ENCODE measurements at places on chromosomes 5 and 9.

GRCh38 chr5:128470663-128471062, 67.4 kb downstream of the FBN2 start:
- no peak for DNase-seq

GRCh38 chr9:110175275-110175968, 32.5 kb downstream of the C9orf152 start:
- DNase-seq: no peak

GRCh38 chr5:174231956-174232487, 186.5 kb downstream of the NSG2 start:
- no peak for DNase-seq

DNA sequence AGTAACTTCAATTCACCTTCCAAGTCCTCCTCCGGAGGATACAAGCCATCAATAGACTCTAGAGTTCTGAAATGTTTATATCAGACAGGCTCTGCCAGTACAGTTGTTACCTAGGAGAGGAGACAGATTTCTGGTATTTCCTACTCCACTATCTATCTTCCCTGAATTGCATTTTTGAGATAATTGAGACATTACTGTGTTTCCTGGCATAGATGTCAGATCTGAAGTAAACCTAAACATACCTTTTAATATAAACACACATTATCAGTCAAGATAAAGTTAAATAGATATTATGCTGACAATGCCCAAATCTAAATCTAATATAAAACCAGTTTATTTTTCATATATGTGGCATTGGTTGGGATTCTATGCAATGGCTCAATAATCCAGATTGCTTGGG, 8.2 kb upstream of the TYRP1 start:
- no peak for DNase-seq

DNA sequence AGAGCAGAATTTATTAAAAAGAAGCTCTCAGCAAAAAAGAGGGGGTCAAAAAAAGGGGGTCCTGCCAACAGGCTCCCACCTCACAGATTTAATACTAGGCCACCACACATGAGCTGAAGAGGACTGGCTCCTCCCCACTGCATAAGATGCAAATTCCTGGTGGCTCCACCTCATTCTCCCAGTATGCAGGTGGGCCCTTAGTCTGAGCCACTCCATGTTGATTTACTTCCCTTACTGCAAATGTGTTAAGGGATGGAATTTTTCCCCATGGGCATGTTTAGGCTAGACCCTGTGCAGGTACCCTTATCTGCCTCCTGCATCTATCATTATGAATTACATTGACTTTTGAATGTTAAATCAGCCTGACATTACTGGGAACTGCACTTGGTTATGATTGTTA, 82.9 kb downstream of the ISOC1 start:
- no peak for DNase-seq

- no peak for DNase-seq
These were observed 23.4 kb downstream of the UBLCP1 start for GRCh38 chr5:159286420-159287035.

DNA sequence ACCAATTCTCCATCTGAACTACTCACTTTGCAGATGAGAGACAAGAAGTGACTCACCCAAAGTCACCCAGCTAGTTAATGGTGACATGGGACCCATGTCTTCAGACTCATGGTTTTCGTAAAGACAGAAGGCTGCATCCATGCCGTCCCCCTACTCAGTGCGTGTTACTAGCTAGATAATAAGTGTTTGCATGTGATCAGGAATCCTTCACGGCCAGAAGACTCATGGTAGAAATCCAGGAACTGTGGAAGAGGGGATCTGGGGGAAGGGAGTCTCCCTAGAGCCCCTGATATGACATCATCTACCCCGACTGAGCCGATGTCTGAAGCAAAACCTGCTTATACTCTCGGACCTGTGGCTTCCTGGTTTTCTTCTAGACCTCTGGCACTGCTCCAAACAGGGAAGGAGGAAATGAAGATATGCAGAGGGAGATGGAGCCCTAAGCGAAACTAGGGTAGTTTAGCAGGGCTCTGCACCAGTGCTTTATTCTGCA, 3.3 kb downstream of the RNF183 start:
- DNase-seq: no peak

GRCh38 chr9:19163631-19164030, 36.3 kb upstream of the PLIN2 start:
- DNase-seq: no peak

GRCh38 chr5:87030699-87031098, 237.0 kb upstream of the RASA1 start:
- DNase-seq: no peak

DNA sequence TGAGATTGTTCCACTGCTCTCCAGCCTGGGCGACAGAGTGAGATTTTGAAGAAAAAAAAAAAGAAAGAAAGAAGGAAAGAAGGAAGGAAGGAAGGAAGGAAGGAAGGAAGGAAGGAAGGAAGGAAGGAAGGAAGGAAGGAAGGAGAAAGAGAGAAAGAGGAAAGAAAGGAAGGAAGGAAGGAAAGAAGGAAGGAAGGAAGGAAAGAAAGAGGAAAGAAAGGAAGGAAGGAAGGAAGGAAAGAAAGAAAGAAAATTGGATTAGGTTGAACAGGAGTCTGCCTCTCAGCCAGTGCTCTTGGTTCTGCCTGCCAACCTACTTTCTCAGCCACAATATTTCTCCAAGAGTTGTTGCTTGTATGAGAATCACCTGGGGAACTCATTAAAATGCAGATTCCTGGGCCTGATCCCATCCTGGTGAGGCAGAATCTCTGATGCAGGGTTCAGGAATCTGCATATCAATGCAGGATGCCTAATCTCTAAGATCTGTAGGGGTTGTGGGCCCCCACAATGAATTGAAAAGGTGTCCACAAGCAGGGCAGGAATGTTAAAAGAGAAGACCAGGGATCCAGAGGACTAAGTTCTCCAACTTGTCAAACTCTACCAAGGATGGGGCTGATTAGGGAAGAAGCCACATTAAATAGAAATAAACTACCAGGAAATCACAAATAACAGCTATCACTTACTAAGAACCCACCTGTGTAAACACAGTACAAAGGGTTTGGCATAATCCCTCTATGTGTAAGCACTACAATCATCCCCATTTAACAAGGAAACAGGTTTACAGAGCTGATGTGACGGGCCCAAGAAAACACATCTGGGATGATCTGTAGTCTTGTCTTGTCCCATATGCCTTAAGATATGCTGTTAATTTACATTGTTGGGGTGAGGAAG, 23.4 kb upstream of the GALNT10 start:
- DNase-seq: no peak

GRCh38 chr5:43889233-43889632, 286.3 kb downstream of the NNT start:
- DNase-seq: no peak

DNA sequence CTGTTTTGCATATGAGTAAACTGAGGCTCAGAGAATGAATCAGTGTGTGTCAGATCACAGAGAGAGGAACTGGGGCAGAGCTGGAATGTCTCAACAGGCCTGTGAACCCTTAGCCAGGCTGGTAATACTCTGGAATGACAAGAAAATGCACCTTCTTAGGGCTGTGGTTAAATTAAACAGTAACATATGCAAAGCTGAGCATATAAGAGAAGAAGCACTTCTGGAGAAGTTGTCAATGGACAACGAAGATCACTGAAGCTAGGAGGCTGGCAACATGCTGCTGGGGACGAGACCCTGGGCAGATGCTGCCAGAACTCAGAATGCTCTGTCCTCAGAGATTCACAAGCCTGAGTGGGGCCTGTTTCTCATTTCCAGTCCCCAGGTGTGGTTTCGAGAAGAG, 64.6 kb upstream of the EPB41L4B start:
- no peak for DNase-seq

GRCh38 chr5:15550502-15551112, 50.6 kb downstream of the FBXL7 start:
- DNase-seq: no peak

- DNase-seq: no peak
These were observed 117.0 kb upstream of the NR5A1 start for GRCh38 chr9:124623966-124624734.

GRCh38 chr9:21656776-21657674, 145.4 kb upstream of the MTAP start:
- no peak for DNase-seq

DNA sequence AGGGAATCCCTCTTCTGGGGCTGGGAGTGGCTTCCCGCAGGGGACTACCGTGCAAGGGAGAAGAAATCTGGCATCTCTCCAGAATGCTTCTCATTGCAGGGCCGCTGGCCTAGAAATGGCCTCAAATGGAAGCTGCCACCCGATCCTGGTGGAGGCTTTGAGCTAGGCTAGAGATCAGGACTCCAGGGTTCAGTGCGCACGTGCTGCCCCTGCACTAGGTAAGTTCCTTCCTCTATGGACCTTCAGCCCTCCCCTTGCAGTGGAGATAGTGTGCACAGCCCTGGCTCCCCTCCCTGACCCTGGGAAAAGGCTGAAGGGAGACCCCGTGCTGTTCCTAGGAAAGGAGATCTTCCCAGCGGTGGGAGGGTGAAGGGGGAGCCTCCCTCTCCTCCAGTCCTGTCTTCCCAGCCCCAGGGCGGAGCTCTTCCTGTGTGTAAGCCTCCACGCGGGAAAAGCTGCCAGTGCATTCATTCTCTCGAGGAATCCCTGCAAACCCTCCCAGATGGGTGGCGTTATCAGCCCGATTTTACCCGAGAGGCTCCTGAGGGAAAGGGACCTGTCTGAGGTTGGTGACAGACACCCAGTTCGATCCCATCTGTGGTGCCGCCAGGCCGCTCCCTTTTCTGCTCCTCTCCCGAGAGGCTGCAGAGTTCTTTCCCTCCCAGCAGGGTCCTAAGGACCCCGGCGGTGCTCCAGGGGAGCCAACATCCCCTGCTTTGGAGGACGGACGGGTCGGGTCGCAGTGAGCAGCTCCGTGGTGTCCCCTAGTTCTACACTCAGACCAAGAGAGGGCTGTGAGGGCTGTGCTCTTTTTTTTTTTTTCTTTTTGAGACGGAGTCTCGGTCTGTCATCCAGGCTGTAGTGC, 1.4 kb upstream of the CERCAM start:
- DNase-seq: no peak

DNA sequence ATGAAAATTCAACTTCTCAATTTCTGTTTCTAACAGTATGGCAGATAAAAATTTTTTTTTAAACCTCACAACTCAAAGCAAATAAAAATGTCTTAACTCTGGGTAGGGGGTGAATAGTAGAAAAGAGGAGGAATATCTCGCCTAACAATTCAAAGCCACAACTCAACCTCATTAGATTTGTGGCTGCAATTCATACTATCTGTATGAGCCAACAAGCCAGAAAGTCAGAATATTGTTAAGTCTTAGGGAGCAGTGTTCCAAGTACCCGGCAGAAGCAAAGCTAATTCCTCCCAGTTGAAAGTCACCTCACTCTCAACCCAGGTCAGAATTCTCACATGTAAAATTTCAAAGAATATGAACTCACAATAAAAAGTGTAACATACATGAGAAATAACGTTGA, 15.0 kb downstream of the PJA2 start:
- DNase-seq: no peak

GRCh38 chr9:99118782-99119466, 14.0 kb downstream of the TGFBR1 start:
- no peak for DNase-seq

- DNase-seq: no peak
These were observed 42.9 kb upstream of the SPTLC1 start for GRCh38 chr9:92158097-92158601.

GRCh38 chr9:122315534-122315933, 50.9 kb downstream of the MRRF start:
- no peak for DNase-seq

GRCh38 chr9:114278881-114279570, 43.9 kb upstream of the ORM1 start:
- no peak for DNase-seq

DNA sequence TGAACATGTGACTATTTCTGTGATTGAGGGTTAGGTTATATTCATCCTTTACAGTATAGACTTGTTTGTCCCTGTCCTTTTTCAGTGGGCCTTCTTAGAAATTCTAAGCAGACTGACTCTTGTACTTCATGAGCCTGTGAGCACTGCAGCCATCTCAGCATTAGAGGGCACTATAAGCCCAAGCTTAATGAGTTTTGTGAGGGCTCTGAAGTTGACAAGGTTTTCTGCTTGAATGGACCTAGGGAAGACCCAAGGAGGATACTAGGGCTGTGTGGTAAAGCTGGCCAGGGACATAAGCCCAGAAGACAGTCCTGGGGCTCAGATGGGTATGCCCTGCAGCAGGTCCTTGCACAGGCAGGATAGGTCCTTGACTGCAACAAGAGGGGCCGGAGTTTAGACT, 126.5 kb downstream of the MRPS30 start:
- no peak for DNase-seq

DNA sequence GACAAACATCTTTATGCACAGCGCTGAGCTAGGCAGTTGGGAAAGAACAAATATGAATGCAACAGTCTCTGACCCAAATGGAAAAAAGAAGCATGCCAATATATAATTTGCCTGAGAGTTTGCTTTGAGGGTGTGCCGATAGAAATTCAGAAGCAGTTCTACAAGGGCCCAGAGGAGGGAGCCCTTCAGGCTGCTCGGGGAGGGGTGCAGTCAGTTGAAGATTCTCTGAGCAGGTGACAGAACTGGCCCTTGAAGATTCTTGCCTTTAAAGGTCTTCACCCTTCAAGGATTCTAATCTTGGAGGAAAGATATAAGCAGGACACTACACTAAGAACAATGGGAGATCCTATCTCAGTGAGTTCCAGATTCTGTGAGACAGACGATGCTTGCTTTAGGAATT, 3.7 kb upstream of the PAPPA start:
- DNase-seq: no peak

- no peak for DNase-seq
These were observed 433.6 kb downstream of the CSNK1G3 start for GRCh38 chr5:123945548-123945947.

DNA sequence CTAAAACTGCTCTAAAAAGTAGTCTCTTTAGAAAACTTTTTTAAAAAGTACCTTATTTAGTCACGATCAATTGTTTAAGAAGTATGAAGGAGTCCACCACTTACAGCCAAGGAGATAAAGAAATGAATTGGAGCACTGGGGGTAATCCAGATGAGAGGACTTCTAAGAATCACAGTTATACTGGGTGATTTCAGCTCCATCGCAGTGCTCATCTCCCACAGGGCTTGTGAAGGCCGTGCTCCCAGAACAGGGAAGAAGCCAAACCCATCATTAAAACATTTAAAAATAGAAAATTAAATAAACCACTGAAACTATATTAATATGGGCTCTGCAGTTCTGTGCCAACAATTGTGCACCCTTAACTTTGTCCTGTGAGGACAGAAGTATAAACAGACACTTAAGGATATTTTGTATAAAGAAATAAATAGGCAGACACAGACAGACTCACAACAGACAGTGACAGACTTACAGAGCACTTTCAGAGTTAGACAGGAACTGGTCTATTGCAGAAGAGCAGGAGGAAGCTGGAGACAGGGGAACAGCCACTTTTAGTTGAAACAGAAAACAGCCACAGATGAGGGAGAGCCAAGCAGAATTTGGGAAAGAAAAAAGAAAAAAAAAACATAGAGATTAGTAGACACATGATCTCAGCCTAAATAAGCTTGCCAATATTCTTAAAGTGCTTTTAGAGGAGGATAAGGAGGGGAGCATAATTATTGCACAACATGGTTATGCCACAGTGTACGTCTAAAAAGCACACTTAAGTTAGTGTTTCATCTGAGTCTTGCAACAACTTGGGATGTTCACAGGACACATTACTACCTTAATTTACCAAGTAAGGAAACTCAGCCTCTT, 81.8 kb downstream of the FBXO38 start:
- DNase-seq: no peak
